Naive thymus-derived CD8-positive, alpha-beta T cell (primary cell): ENCODE measurements at places on chromosomes 5 and 9. TPM values are rescaled to one million over a fixed set of nuclear protein-coding genes. Genes with fewer than 3 reads are reported as not detected.

The ARHGEF28 gene
- not detected for polyA plus RNA-seq

The FOCAD gene
- 14.9 TPM for polyA plus RNA-seq

The FGF18 gene
- not detected for polyA plus RNA-seq

The CCDC192 gene
- not detected for polyA plus RNA-seq

DNA sequence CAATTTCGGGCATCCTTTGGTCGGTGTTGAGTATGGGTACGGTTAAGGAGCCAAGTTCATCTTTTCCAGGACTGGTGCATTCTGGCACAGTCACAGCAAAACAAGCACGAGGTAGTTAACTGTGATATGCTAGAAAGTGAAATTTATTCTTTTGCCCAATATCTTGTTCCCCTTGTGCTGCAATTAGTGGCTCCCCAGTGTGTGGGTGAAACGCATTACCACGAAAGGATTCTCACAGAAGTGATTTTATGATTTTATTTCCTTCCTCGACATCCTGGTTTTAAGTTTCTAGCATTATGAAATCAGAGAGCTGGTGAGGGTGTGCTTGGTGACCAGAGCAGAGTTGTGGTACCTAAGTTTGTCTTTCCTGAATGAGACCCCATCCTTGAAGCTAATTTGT is 1.5 kb downstream of the FRMPD1 start:
- peaks cover 49% of the 10 kb centered on the region for H3K27me3 ChIP-seq
- H3K4me3 ChIP-seq: no peak overlapping the region
- DNase-seq: no peak
- no peaks in the 10 kb centered on the region for H3K36me3 ChIP-seq
- peaks cover 15% of the 10 kb centered on the region for H3K4me1 ChIP-seq

DNA sequence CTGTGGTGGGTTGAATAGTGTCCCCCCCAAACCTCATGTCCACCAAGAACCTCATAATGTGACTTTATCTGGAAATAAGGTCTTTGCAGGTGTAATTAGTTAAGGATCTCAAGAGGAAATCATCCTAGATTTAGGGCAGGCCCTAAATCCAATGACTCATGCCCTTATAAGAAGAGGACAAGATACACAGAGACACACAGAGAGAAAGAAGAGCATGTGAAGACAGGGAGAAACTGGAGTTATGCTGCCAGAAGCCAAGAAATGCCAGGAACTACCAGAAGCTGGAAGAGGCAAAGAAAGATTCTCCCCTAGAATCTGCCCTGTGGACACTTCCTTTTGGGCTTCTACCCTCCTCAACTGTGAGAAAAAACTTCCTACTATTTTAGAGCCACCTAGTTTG is 8.8 kb downstream of the FAM13B start:
- peak overlapping the region; percentile 16 for H3K4me3 ChIP-seq
- DNase-seq: no peak
- H3K27ac ChIP-seq: peak overlapping the region; percentile 29
- no peaks in the 10 kb centered on the region for H3K27me3 ChIP-seq

DNA sequence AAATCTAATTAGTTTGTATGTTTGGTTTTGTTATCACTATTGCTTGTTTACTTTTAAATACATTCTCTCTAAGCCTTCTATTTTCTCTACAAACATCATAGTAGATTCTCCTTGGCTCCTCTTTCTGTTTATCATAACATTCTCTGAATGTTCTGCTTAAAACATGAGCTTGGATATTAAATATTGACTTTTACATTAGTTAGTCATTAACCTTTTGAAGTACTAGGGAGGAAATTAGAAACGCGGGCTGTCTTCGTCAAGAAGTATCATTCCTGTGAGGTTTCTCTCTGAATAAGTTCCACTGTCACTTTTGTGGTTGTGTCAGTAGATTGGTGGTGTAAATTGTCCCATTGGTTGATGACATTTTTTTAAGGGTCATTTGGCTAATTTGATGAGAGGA is 821.5 kb downstream of the EFNA5 start:
- no peak overlapping the region for H3K27ac ChIP-seq
- no peaks in the 10 kb centered on the region for H3K36me3 ChIP-seq
- no peaks in the 10 kb centered on the region for H3K4me1 ChIP-seq
- H3K4me3 ChIP-seq: no peak overlapping the region
- no peaks in the 10 kb centered on the region for H3K27me3 ChIP-seq

GRCh38 chr5:151047814-151048425 is 27.5 kb downstream of the GPX3 start:
- H3K27me3 ChIP-seq: no peaks in the 10 kb centered on the region
- H3K4me1 ChIP-seq: peaks cover 13% of the 10 kb centered on the region
- H3K4me3 ChIP-seq: no peak overlapping the region
- H3K27ac ChIP-seq: no peak overlapping the region

DNA sequence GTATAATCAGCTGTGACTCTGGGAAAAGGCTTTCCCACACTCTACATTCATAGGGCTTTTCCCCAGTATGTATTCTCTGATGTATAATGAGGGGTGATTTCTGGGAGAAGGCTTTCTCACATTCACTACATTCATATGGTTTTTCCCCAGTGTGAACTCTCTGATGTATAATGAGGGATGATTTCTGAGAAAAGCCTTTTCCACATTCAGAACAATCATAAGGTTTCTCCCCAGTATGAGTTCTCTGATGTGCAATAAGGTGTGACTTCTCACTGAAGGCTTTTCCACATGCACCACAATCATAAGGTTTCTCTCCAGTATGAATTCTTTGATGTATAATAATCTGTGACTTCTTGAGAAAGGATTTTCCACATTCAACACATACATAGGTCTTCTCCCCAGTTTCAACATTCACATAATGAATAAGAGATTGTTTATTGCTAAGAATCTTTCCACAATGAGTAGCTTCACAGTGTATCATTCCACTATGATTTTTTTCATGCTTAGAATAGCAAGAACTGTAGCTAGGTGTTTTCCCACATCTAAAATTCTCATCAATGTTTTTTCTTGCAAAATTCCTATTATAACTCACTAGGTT is 26.7 kb upstream of the ZNF300 start:
- no peak overlapping the region for H3K4me3 ChIP-seq
- H3K36me3 ChIP-seq: peaks cover 39% of the 10 kb centered on the region
- no peaks in the 10 kb centered on the region for H3K27me3 ChIP-seq
- no peaks in the 10 kb centered on the region for H3K4me1 ChIP-seq
- no peak for DNase-seq

DNA sequence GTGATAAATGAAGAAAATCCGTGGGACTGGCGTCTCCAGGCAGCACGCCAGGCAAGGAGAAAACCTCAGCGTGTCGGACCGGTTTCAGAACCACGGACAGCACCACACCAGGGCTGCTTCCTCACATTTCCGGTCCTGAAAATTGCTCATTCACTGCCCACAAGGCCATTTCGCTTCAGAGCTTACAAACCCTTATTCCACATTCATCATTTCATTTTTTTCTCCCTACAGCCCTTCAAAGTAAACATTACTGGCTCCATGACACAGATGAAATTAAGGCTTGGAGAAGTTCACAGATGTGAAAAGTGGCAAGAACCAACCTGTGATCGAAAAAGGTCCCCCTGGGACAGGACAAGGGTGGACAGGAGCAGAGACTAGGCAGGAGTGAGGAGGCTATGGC is 1.5 kb upstream of the GPRIN1 start:
- peaks cover 14% of the 10 kb centered on the region for H3K4me1 ChIP-seq
- peaks cover 4% of the 10 kb centered on the region for H3K36me3 ChIP-seq
- peak; percentile 80 for DNase-seq
- H3K4me3 ChIP-seq: no peak overlapping the region
- peaks cover 32% of the 10 kb centered on the region for H3K27me3 ChIP-seq

DNA sequence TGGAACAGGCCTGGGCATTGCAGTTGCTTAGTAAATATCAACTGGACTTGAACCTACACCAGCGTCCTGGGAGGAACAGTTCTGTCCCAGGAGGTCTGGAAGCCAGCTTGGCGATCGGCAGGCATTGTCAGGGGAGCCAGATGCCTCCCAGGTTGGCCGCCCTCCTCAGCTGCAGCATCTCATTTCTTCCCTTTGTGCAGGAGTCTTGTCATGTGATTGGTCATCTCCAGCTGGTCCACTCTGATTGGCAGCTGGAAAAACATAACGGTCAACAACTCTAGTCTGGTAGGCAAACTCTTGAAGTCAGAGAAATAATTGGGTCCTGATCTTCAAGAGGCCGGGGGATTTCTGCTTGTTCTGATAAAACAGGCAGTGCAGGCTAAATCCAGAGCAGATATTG is 29.6 kb upstream of the NCS1 start:
- no peak overlapping the region for H3K27ac ChIP-seq
- no peak overlapping the region for H3K4me3 ChIP-seq
- peaks cover 19% of the 10 kb centered on the region for H3K27me3 ChIP-seq
- peaks cover 58% of the 10 kb centered on the region for H3K4me1 ChIP-seq
- no peak for DNase-seq

DNA sequence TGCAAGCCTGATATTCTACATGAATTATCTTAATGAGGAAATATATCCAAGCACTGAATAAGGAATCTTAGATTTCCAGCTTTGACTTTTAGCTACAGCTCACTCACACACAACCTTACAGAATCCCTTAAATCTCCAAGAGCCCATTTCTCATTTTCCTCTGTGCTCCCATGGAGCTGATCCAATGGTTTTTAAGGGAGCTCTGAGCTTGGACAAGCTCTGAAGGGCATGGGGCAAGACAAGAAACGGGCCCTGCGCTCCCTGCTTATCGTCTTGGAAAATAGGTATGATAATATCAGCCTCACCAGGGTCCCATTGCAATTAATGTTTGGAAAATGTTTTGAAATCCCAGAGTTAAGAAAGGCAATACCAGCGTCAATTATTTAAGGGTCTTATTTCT is 1021.7 kb downstream of the NR2F1-AS1 start:
- H3K27ac ChIP-seq: no peak overlapping the region
- no peak for DNase-seq
- no peaks in the 10 kb centered on the region for H3K27me3 ChIP-seq
- H3K4me1 ChIP-seq: no peaks in the 10 kb centered on the region
- H3K4me3 ChIP-seq: no peak overlapping the region

- peak; percentile 64 for DNase-seq
- peak overlapping the region; percentile 95 for H3K27ac ChIP-seq
- H3K4me3 ChIP-seq: peak overlapping the region; percentile 63
- H3K27me3 ChIP-seq: no peaks in the 10 kb centered on the region
- no peaks in the 10 kb centered on the region for H3K36me3 ChIP-seq
- peaks cover 54% of the 10 kb centered on the region for H3K4me1 ChIP-seq
Observed at GRCh38 chr9:5586391-5586802, 42.5 kb upstream of the RIC1 start.

DNA sequence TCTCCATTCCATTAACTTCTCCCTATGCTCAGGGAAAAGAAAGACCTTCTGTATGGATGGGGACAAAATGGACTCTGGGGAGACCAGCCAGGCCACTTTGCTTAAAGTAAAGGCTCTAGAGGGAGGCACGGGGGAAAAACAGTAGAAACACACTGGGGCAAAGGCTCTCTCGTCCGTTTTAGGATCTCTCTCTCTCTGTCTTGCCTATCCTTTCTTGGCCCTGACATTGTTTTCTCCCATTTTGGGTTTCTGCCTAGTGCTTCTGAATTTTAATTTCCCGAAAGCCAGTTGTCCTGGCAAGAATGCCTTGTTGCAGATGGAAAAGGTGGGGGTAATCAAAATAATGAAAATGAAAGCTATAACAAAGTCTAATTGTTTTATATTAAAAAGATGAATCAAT is 28.2 kb downstream of the NMUR2 start:
- no peaks in the 10 kb centered on the region for H3K36me3 ChIP-seq
- no peak overlapping the region for H3K27ac ChIP-seq
- H3K27me3 ChIP-seq: peaks cover 15% of the 10 kb centered on the region
- no peak overlapping the region for H3K4me3 ChIP-seq

DNA sequence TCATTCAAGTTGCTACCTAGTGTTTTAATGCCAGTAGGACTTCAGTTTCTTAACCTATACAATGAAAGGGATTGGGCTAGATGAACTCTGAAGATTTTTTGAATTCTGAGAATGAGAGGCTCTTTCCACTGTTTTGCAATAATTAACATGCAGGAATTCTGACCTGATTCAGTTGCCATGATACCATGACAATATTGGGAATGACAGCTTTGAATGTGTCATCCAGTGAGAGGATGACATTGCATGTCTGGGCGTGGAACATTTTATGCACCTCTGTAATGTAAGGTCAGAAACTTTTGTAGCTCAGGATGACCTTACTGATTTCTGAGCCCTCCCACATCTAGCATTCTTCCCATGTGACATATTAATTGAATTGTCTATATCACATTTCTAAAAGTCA is 30.6 kb upstream of the SPINK5 start:
- no peaks in the 10 kb centered on the region for H3K27me3 ChIP-seq
- no peak overlapping the region for H3K27ac ChIP-seq
- no peaks in the 10 kb centered on the region for H3K36me3 ChIP-seq
- no peak for DNase-seq
- no peak overlapping the region for H3K4me3 ChIP-seq

- no peak overlapping the region for H3K4me3 ChIP-seq
- H3K4me1 ChIP-seq: no peaks in the 10 kb centered on the region
- peaks cover 6% of the 10 kb centered on the region for H3K27me3 ChIP-seq
- no peak for DNase-seq
Observed at GRCh38 chr5:115418788-115419187, 122.3 kb upstream of the CCDC112 start.

GRCh38 chr9:112059145-112059965 is 115.7 kb downstream of the SUSD1 start:
- no peak overlapping the region for H3K27ac ChIP-seq
- peaks cover 5% of the 10 kb centered on the region for H3K4me1 ChIP-seq
- no peak for DNase-seq
- H3K36me3 ChIP-seq: peaks cover 26% of the 10 kb centered on the region

DNA sequence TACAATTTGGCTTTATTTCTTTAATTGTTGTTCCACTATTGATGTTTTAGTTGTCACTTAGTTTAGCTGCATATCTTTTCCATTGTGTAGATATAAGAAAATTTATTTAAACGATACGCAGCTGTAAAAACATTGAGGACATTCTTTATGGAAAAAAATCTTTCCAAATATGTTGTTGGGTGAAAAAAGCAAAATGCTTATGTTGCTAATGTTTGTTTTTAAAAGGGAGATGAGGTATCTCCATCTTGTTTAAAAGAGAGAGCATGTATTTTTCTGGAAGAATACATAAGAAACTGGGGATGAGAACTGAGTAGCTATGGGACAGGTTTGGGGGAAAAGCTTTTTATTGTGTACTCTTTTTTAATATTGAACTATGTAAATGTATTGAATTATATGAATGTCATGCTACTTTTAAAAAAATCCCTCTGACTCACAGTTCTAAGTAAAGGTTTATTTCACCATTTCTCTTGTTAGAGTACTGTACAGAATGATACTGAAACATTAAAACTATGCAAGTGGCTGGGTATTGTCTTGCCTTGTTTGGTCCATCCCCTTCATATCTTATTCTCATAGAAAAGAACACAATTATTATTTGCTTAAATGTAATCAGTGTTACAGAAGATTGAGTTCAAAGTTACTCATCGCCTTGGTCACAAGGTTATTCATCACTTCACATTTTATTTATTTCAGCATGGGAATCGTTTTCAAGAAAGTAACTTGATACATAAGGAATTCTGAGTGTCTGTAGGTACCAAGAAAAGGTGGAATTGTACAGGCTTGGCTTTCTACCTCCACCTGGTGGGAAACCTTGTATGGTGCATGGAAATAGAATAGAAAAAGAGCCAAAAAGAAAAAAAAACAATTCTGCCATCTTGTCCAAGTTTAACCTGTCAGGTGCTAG is 85.8 kb downstream of the RIC1 start:
- no peak for DNase-seq
- H3K4me1 ChIP-seq: peaks cover 8% of the 10 kb centered on the region
- H3K36me3 ChIP-seq: peaks cover 60% of the 10 kb centered on the region
- H3K4me3 ChIP-seq: no peak overlapping the region
- H3K27me3 ChIP-seq: no peaks in the 10 kb centered on the region
